ENCODE measurements at places on chromosomes 4 and X. TPM values are rescaled to one million over a fixed set of nuclear protein-coding genes. Genes with fewer than 3 reads are reported as not detected.

DNA sequence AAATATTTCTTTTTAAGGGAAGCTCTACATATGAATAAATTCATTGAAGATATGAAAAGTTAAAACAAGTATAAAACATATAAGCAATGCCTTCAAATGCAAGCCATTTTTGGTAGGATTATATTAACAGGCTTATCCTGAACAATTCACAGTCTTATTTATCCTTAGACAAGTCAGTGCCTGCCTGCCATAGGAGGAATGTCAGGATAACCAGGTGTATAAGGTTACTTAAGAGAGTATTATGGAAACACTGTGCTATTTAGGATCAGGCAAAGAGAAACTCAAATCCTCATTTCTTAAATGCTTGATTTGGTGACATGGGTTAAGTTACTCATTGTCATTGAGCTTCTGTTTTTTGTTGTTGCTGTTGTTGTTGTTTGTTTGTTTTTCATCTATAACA, 2029.9 kb upstream of the AGA start:
- no peaks in the 10 kb centered on the region for H3K4me1 ChIP-seq
- no peak overlapping the region for H3K27ac ChIP-seq
- H3K4me3 ChIP-seq, result no peak overlapping the region
- H3K36me3 ChIP-seq, result no peaks in the 10 kb centered on the region

COL4A5 gene
- 3.2 TPM for total RNA-seq

- DNase-seq, result no peak
- peak overlapping the region; percentile 81 for H3K4me3 ChIP-seq
- H3K4me1 ChIP-seq, result peaks cover 36% of the 10 kb centered on the region
- no peaks in the 10 kb centered on the region for H3K27me3 ChIP-seq
Observed at GRCh38 chr4:153468587-153468986, 2.4 kb downstream of the TMEM131L start.

CPZ gene
- 2.1 TPM for total RNA-seq

All from transverse colon (tissue), 4 donors.